ENCODE measurements at places on chromosomes 11 and 22.

- no peak for DNase-seq
Observed at GRCh38 chr11:108606070-108606469, 12.5 kb upstream of the EXPH5 start.

DNA sequence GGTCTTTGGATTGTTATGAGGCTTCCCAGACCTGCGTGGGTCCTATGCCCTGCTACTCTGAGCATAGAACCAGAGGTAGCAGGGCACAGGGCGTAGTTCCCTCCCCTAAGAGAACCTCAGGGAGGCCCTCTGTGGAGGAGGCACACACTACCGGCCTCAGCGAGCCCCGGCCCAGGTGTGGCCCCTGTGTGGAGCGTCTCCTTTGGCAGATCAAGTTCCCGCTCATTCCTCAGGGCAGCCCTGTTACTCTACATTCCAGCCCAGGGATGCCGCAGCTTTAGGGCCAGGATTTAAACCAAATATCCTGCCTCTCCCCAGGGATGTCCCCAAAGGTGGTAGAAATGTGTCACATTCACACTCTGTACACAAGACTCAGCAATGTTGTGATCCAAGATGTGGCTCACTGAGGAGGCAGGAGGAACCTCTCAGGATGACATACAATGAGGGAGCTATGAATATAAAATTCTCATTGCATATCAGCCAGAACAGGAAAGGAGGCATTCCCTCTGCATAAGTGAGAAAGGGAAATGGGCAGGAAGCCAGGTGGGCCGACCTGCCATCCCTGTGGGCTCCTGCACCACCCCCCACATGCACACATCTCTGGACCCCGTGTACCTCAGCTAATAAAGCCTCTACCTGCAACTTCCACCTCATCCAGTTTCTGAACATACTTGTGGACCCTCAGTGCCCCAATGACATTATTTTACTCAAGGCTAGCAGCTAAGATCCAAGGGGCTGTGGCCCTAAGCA lies 131.9 kb upstream of the TEAD1 start:
- no peak for DNase-seq

DNA sequence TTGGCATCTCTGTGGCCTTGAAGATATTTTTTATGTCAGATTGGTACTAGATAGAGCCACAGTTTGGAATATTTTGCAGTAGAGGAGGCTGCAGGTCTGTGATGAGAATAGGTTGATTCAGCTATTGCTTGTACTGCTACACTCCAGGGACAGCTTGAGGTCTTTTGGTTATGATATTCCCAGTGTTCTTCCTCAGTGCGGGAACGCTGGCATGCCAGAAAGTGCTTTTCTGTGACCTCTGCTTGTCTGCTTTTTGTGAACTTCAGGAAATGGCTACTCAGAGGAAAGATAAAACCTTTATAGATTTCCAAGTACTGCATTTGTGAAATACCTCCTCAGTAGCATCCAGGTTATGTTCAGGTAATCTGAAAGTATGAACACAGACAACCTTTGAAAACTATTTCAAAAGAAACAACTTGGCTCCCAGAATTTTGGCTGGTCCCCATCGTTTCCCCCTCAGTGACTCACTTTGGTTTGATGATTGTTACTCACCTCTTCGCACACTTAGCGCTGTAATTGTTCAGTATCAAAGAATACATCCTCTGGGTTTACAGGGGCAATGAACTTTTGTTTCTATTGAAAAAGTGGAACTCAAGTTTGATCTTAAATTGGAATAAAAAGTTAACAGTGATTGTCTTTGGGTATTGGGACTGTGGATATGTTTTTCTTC lies 191.4 kb downstream of the HIPK3 start:
- DNase-seq, result peak; percentile 46

DNA sequence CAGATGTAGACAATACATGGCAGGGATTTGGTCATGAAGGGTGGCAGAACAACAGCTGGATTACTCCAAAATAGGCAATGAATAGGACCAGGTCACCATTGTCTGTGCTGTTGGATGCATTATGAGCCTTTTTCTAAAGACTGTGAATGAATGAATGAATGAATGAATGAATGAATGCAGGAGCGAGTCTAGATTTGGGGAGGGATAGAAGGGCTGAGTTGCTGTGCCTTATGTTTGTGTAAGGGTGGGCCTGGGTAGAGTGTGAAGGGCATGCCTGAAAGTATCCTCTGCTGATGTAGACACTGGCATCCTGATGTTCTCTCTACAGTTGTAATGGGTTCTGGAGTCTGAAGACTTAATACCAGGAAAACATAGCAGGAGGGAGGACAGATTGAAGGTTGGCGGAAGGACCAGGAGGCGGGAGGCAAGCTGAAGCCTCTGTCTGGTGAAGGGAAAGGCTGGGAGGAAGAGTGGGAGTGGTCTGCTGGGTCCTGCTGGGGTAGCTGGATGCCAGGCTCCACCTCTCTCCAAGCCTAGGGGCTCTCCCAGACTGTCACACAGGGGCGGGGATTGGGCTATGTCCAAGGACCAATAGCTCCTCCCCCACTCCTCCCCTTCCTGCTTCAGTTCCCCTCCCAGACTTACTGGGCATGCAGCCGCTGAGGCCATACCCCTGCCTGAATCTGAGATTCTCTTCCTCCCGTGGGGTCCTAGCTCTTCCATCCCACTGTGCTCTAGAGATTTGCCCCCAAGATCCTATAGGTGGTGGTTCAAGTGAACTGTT lies 4.8 kb downstream of the TRIM3 start:
- peak; percentile 76 for DNase-seq

DNA sequence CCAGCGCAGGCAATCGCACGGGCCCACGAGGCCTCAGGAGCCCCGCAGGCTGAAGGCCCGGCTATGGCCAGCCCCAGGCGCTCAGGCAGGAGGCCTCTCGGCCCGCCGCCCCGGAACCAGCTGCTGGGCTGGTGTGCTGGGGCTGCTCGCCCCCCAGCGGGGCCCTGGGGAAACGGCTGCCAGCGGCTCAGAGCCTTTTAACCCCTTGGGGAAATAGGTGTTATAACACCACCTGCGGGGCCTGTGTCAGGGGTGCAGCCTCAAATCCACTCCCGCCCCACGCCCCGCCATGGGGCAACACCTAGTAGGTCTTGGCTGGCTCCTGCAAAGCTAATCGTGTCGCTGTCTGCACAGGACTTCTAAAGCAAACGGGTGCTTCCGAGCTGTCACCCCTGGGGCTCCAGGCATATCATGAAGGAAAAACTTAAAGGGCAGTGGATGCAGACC lies 237.4 kb downstream of the TTC28 start:
- DNase-seq, result peak; percentile 59

DNA sequence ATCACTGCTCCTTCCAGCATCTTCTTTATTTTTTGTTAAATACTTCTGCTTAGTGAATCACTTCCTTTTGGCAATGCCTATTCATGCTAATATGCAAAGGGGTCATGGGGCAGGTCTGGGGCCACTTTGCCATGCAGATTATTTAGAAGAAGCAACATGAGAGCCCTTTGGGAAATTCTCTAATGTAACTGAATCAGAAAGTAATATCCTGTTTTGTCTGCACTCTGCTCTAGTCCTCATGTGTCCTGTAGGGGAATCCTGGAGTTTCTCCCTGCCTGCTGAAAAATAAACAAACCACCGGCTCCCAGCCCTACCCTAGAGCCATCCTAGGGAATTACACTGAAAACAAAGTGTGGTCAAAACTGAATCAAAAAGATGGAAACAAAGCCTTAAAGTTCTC lies 176.5 kb upstream of the POU2AF2 start:
- DNase-seq, result peak; percentile 55

GRCh38 chr11:46006418-46007070 lies 84.1 kb downstream of the LARGE2 start:
- DNase-seq, result peak; percentile 62

DNA sequence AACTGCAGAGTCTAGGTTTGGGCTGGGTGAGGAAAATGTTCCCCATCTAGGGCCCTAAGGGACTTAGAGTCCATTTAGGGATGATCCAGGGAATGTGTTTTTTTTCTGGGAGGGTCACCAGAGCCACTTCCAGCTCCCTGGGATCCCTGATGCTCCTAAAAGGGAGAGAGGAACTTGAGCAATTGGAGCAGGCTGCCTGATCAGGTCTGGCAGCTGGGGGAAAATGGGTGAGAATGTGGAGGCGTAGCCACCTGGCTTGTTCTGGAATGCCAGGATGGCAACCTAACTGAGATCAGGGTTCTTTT lies 1.2 kb downstream of the PGAP2 start:
- DNase-seq, result no peak

GRCh38 chr11:35182317-35182939 lies 43.5 kb downstream of the CD44 start:
- no peak for DNase-seq

DNA sequence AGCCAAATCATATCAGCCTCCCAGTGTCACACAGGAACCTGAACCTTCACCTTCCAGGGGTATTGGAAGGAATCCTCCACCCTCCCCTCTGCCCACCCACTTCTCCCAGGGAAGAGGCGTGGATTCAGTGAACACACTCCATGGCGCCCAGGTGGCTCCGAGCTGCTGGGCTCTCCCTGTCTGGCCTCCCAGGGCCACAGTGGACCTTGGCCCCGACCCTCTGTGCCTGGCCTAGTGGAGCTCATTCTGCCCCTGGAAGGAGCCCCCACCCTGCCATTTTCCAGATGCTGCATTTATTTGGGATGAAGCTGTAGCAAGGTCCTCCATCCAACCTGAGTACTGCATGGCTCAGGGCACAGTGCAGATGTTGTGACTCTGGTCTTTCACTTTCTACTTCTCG lies 1340.1 kb downstream of the TBC1D22A start:
- no peak for DNase-seq

DNA sequence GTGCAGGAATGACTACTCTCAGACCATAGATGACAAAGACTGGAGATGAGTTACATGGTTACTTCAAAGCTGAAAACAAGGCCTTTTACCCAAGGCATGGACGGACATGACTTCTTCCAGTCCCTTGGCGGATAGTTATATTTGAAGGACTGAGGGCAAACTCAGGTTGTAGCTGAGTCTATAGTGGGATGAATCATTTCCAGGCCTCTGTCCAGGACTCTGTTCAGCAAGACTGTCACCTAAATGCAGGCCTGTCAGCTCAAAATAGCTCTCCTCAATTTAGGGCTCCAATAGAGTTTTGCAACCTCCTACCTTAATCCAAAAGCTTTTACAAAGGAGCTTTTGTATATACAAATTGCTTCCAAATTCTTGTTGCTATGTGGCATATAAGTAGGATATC lies 24.3 kb upstream of the OR52J3 start:
- DNase-seq, result no peak

GRCh38 chr11:1706634-1707400 lies 9.8 kb downstream of the KRTAP5-6 start:
- DNase-seq, result peak; percentile 18

DNA sequence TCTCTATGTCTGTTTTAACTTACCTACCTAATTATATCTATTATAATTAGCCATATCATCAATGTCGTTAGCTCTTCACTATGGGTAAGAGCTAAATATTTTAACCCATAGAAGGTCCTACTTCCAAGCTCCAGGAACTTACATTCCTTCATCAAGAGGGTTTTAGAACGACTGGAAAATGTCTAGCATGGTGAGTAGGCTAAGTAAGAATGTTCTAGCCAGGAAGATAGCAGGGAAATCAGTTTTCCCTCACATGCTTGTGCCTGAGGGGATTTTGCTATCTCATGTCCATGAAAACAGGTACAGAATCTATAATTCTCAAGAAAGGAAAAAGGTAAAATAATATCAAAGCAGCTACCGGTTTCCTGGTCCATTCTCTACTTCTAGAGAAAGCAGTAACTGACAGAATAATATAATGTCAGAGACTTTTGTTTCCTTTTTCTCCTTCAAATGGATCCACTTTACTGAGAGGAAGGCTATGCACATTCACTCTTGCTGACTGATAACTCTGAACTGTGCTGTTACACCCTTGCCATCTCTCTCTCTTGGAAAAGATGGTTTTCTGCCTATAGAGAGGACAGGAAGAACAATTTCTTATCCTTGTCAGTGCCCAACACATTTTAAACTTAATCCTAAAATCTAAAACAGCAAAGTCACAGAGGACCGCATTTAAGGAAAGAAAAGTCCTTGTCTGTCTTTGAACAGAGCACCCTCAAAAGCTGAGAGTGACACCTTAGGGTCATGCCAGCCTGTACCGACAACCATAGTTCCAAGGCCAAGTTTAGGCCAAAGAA lies 67.0 kb downstream of the MAML2 start:
- DNase-seq, result no peak

- DNase-seq, result peak; percentile 66
Observed at GRCh38 chr22:30291058-30291892, 2.0 kb upstream of the CASTOR1 start.

GRCh38 chr11:12393691-12394090 lies 16.3 kb downstream of the PARVA start:
- DNase-seq, result no peak

DNA sequence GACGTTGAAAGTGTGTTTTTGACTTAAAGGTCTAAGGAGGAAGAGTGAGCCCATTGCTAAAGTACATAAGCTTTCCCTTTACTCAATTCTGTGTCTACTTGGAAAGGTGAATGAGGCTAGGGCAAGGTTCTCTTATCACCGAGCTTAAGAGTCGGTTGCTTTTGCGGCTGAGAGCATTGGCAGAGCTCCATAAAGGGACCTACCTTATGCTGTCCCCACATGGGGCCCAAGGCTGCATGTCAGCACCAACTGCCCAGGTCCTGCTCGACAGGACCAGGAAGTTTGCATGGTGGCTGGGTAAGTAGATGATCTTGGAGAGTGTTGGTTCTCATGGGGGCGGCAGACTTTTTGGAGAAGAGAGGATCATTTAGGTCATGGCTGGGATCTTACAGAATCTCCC lies 91.2 kb downstream of the ZBTB16 start:
- DNase-seq, result no peak

- no peak for DNase-seq
Observed at GRCh38 chr11:14224395-14224794, 134.6 kb downstream of the RRAS2 start.

- DNase-seq, result peak; percentile 48
Observed at GRCh38 chr11:119065369-119065768, 2.2 kb upstream of the VPS11 start.

GRCh38 chr11:16817351-16817750 lies 78.9 kb downstream of the C11orf58 start:
- DNase-seq, result no peak

DNA sequence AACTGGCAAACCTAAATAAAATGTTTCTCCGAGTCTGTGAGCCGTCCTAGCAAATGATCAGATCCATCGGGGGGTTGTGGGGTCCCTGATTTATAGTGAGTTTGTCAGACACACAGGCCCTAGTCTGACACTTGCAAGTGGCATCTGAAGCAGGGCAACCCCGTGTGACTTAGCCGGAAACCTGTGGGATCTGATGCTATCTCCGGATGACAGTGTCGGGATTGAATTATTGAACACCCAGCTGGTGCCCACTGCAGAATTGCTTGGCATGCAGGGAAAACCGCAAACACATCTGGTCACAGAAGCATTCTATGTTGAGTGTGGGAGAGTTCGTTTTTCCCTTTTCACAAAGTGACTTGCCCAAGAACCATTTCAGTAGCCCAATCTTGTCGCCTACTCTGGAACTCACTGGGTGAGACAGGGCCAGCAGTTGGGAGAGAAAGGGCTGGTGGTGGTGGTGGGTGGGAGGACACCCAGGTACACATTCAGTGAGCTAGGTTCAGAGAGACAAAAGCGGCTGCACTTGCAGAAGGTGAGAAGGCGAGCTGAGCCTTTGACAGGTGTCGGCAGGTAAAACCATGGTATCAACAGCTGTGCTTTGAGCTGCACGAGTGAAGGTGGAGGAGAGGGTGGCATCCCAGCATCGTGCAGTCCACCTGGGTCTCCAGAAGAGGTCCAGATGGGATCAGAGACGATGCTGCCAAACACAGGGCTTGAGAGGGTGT lies 33.7 kb upstream of the B3GAT1 start:
- DNase-seq, result peak; percentile 10

- DNase-seq, result no peak
Observed at GRCh38 chr11:134727204-134727603, 315.2 kb upstream of the B3GAT1 start.

Measured in RPMI7951 (cell line).